ENCODE measurements at places on chromosomes 4 and X.
A peak's percentile ranks its signal among the peaks of the same experiment; 100 is the strongest.

GRCh38 chrX:70456256-70456655 lies 11.6 kb downstream of the DLG3 start:
- no peak for DNase-seq

- DNase-seq, result no peak
Observed at GRCh38 chr4:121189326-121190215, 25.4 kb upstream of the TNIP3 start.

GRCh38 chr4:153342751-153343552 lies 1.5 kb upstream of the MND1 start:
- no peak for DNase-seq

- DNase-seq, result no peak
Observed at GRCh38 chr4:29262986-29263385, 1457.2 kb upstream of the PCDH7 start.

GRCh38 chr4:110485452-110485851 lies 9.5 kb downstream of the ENPEP start:
- DNase-seq, result no peak

- DNase-seq, result no peak
Observed at GRCh38 chr4:53161787-53162433, 204.0 kb downstream of the SCFD2 start.

DNA sequence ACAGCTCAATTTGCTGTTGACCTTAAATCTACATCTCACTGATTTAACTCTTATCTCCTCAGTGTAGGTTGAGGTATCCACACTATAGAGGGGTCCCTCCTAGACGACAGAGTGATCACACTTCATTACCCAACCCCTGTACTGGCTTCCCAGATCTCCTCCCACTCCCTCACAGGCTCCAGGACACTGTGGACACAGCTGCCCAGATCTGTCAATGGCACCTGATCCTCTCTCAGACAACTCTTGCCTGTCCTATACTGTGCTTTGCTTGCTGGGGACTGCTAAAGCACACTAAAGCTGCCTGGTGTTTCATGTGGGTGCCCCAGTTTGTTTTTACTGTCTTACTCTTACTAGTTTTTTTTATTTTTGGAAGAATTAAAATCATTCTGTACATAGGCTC lies 27.9 kb downstream of the RAB40AL start:
- DNase-seq, result no peak

DNA sequence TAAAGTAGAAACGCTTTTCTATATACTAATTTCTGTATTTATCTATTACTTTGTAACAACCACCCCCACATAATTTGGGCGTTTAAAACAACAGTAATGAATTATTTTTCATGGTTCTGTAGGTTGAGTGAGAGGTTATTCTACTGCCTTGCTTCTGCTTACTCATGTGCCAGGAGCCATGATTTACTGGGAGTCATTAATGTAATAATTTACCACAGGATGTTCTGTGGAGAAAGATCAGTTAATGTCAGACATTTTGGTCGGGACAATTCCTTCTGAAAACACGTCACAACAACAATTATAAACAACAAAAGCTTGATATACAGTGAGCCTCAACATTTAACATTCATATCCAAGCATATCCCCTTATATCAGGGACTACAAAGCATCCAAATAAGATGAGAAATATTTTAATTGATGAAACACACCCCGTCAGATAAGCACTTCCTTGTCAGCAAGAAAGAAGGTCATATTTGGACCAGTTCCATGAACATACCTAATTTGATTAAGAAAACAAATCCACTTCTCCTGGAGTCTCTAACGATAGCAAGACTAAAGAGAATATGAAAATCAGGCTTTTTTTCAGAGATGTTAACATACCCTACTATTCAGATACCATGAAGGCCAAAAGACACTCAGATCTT lies 238.5 kb downstream of the PRDM5 start:
- DNase-seq, result no peak

DNA sequence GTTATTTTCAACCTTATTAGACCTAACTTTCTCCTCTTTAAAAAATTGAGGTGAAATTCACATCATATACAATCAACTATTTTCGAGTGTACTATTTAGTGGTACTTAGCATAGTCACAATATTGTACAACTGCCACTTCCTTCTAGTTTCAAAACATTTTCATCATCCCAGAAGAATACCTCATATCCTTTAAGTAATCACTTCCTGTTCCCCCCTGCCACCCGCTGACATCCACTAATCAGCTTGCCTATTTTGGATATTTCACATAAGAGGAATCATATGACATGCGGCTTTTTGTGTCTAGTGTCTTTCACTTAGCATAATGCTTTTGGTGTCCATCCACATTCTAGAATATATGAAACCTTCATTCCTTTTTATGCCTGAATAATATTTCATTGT lies 10.0 kb upstream of the PPA2 start:
- DNase-seq, result no peak

DNA sequence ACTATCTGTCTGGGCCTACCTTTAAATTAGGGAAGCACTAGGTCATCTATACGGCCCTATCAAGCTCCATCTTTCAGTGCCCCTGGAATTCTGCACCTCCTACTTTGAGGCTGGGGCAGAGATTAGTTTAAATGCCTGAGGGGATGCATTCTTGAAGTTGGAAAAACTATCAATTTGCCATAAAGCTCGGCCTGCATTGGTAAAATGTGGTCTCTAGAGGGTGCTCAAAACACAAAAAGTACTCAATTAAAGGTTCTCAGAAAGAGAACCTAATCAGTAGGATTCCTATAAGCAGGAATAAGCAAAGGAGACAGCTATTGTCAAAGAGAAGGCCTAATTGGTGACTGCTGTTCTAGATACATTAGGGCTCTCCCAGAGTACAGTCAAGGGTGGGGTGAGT lies 111.7 kb downstream of the AMER1 start:
- peak; percentile 11 for DNase-seq

DNA sequence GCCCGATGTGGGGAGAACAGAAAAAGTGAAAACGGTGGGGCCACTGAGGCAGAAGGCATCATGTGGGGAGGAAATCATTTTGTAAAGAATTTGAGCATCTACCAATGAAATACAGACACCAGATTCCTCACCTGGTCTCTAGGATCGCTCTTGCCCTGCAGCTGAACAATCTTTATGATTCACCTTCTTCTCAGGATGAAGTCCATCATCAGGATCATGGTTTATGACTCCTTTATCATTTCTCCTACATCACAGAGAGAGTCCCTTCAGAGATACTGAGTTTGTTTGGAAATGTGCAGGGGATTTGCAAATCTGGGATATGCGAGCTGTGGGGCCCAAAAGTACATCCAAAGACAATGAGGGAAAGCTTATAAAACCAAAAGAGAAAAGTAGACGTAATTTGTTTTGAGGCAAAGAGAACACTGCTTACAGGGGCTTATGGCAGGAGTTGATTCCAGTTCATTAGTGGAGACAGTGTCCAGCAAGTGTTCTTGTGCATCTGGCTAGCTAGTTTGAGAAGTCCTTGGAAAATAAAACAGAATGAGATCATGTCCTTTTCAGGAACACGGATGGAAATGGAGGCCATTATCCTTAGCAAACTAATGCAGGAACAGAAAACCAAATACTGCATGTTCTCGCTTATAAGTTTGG lies 15.3 kb upstream of the ANXA5 start:
- no peak for DNase-seq

- DNase-seq, result no peak
Observed at GRCh38 chrX:10158279-10159144, 1.7 kb downstream of the CLCN4 start.

DNA sequence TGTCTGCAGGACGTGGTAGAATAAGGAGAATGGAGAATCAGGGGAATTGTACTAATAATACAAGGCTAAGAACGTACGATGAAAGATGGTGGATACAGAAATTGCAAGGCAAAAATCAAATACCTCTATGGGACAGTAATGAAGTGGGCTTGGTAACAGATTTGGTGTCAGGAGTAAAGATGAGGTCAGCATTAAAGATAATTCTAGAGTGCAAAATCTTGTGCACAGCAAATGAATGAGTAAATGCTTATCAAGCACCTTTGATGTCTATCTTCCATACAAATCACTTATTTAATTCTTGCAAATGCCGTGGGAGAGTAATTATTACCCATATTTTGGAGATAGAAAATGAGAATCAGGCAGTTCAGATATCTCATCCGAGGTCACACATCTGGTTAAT lies 70.9 kb downstream of the DDX60 start:
- no peak for DNase-seq

DNA sequence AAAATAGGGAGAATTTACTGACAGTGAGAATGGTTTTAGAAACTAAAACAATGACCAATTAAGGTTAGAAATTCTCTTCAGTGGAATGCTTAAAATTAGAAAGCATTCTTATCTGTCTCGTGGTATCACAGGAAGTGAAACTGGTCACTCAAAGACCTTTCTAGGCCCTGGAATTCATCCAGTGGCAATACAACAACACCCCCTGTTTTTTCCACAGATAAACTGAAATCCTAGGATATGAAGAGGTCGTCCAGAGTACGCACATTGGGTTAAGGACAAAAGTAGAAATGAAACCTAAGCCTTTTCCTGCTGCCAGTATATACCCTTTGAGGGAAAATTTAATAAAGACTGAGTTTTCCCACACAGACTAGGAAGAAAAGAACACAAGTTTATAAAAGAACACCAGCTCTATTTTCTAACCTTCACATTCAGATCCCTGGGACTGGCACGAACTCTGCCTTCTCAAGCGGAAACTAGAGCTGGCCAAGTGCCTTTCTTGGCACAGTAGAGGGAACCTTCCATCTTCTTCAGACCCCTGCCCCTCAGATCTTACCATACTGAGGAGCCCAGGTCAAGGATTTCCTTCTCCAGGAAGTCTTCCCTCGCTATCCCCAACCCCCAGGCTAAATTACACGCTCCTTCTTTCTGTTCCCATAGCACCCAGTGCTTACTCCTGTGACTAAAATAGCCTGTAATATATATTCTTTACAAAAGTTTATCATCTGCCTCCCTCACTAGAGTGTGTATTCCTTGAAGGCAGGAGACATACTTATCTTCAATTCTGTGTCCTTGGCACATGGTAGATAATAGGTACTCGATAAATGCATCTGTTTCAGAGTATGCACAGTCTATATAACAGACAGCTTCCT lies 16.9 kb downstream of the LHFPL1 start:
- no peak for DNase-seq

DNA sequence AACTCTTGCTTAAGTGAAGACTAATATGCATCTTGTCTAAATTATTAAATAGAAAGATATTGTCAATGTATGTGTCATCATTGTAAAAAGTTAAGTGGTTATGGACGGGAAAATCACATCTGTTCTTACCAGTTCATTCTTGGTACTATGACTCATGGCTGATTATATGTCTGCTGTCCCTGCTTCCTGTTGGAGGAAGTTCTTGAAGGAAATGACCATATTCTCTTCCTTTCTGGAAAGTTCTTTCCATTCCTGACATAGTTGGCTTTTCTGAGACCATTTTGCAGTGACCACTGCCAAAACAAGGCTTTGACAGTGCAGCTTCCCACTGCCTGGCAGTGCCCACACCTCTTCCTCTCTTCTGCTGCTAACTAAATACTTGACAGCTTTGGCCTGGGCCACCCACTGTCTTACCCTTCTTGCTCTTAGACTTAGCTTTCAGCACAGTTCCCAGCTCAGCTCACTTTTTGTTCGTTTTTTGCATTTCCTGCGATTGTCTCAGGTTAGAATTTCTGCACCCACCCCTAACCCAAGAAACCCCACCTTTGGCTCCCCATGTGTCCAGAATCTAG lies 13.2 kb upstream of the CLDN24 start:
- peak; percentile 97 for DNase-seq

GRCh38 chr4:6901669-6902317 lies 7.8 kb upstream of the TBC1D14 start:
- DNase-seq, result no peak

DNA sequence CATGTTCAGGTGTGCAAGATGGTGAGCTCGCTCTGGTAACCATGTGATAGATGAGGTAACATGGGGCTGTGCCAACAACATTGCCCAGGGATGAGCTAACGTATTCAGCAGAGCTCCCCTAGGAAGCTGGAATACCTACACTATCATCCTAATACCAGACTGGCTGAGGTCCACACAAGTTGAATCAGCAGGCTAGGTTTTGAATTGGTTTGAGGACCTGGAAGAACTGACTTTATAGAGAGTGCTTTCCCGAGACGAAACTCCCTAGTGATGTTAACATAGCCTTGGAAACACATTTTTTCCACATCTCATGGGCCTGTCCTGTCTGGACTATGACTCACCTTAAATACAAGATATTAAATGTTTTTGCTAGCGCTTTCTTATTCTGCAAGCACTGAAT lies 56.7 kb downstream of the IGFBP7 start:
- DNase-seq, result peak; percentile 36

DNA sequence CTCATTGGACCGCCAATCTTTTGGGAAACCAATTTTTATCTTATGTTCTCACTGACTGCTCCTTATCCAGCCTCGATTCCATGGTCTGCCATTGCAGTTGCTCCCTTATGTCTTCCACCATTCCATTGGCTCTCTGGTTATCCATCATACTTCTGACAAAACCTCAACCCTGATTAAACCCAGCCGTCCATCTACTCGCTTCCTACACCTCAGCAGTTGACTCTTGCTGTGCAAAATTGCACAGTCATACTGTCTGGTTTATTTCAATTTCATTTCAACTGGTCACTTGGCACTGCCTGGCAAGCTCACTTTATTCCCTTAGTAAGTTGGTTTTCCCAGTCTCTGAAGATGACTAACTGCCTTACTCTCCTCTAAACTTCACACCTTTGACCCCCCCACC lies 26.2 kb downstream of the ARL9 start:
- DNase-seq, result no peak

- no peak for DNase-seq
Observed at GRCh38 chr4:109003964-109004363, 241.1 kb upstream of the ETNPPL start.

- no peak for DNase-seq
Observed at GRCh38 chrX:133852837-133853356, 132.5 kb downstream of the GPC3 start.

DNA sequence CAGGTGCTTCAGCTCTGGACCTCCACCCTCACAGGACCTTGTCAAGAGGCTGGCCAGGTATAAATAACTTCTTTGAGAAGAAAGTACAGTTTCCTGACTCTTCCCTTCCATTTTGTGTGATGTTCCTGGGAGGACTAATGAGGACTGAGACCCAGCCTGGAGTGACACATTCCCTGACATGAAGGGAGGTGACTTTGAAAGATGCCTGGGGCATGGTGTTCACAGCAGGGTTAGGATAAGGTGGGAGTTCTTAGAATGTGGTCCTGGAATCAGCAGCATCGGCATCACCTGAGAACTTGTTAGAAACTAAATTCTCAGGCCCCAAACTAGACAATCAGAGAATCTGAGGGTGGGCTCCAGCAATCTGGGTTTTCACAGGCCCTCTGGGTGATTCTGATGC lies 224.9 kb upstream of the BOD1L1 start:
- DNase-seq, result no peak

GRCh38 chr4:54657551-54658251 lies at the start of gene KIT:
TSS of gene KIT (plus strand) at chr4:54657957. CDS start at chr4:54658015, 58 bp downstream.
- peak; percentile 18 for DNase-seq

DNA sequence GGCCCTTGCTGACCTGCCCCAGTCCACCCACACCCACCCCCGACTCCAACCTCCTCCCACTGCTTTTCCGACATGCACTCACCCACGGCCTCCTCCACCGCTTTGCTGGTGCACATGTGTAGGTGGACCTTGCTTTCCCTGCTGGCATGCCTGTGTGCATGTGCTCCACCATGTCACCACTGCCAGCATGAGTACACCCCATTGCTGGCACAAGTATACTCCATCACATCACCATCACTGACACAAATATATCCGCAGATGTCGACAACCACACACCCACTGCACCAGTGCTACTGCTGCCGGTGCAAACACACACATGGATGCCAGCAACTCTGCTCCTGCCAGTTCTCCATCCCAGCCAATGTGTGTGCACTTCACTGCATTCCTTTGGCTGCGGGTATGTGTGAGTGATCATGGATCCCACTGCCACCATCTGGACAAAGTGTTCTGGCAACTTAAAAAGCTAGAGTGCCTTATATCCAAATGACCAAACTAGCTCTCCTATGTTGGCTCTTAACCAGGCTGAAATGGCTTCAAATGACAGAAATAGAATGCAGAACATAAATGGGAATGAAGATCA lies 1072.3 kb downstream of the RAPGEF2 start:
- DNase-seq, result no peak
